Hematopoietic multipotent progenitor cell treated with erythropoietin and hydrocortisone succinate and interleukin-3 and kit ligand, for 6 days (in vitro differentiated cells): ENCODE measurements at places on chromosomes 6 and 20.

- no peak for DNase-seq
These were observed 25.1 kb downstream of the JAG1 start for GRCh38 chr20:10648651-10649050.

- DNase-seq: no peak
These were observed 590.6 kb upstream of the PTCHD4 start for GRCh38 chr6:48701572-48701971.

- peak; percentile 75 for DNase-seq
These were observed 16.1 kb upstream of the ZNF292 start for GRCh38 chr6:87139236-87139635.

- DNase-seq: peak; percentile 81
These were observed 18.3 kb upstream of the NHSL1 start for GRCh38 chr6:138517635-138518034.

- no peak for DNase-seq
These were observed 3.3 kb downstream of the CEBPB start for GRCh38 chr20:50193836-50194421.

- DNase-seq: peak; percentile 30
These were observed at the start of gene LAMA4 for GRCh38 chr6:112253841-112254816. Gene LAMA4, minus strand, starts transcription at chr6:112254567. Its CDS starts 417 bp downstream, at chr6:112254150.

- DNase-seq: no peak
These were observed 205.3 kb upstream of the ASCC3 start for GRCh38 chr6:101086473-101086872.

DNA sequence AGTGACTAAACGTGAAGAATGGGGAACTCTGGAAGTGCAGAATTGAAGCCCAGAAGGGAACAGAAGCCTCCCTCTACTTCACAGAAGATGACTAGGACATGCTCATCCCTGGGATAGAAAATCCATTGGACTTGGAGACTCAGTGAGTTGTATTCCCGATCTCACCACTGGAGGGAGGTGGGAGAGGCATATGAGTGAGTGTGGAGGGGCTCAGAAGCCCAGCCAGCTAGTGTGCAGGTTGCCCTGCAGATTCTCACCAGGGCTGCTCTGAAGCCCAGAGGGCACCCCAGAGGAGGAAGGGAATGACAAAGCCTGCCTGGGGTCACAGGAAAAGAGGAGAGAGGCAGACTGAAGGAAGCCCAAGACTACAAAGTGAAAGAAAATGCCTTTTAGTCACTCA lies 42.1 kb upstream of the HLA-E start:
- no peak for DNase-seq

GRCh38 chr6:157652601-157653363 lies 170.3 kb upstream of the SNX9 start:
- DNase-seq: no peak

GRCh38 chr6:143294265-143294860 lies 156.1 kb downstream of the ADAT2 start:
- DNase-seq: no peak

- no peak for DNase-seq
These were observed 164.8 kb downstream of the SYNE1 start for GRCh38 chr6:152472325-152472724.

DNA sequence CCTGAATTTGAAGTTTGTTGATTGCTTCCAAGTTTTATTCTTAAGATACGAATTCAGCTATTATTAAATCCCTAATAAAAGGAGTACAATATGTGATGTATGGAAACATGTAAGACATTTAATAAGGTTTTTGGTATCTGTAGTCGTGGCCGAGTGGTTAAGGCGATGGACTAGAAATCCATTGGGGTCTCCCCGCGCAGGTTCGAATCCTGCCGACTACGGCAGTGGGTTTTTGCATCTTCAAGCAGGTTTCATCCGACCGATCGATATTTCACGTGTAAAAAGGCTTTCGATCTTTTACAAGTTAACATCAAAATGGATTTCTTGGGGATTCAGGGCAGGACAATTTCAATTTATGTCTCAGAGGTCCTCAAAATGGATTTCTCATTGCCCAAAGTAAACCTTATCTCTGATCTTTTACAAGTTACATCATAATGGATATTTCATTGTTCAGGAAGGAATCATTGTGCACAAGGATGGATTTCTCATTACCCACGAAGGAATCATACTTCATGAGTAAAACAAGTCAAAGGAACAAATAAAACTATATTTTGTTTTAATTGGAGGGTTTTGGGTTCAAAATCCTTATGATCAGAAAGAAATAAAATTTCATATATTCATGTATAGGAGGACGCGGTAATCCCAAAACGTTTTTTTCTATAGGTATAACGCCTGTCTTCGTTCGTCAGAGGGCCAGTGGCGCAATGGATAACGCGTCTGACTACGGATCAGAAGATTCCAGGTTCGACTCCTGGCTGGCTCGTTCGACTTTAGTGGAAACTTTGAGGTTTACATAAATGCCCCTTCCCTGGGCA lies 37.3 kb upstream of the BTN3A2 start:
- DNase-seq: peak; percentile 88

- DNase-seq: no peak
These were observed 104.8 kb downstream of the MYO6 start for GRCh38 chr6:75853806-75854205.

DNA sequence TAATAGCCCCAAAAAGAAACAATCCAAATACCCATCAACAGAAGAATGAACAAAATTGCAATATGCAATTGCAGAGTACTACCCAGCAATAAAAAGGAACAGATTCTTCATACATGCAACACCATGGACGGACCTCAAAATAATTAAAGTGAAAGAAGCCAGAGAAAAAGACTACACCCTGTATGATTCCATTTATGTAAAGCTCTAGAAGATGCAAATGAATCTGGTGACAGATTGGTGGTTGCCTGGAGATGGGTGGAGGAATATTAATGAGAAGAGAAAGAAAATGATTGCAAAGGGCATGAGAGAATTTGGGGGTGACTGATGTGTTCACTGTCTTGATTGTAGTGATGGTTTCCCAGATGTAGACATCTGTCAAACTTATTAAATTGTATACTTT lies 51.8 kb downstream of the HECA start:
- no peak for DNase-seq

DNA sequence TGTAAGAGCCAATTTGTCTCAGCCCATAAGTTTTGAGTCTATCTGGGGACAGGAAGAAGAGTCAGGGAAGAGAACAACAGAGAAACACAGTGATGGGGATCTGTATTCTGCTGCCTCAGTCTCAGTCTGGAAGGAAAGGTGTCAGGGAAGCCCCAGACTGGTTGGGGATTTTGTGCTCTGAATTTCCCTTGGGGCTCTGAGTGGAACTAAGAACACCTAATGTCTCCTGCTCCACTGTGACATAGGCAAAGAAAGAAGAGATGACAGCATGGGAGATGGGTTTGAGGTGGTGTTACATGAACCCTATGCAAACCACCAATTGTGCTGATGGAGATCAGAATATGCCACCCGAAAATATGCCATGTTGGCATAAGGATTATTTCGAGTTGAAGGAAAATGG lies 139.5 kb upstream of the MYLIP start:
- DNase-seq: no peak

DNA sequence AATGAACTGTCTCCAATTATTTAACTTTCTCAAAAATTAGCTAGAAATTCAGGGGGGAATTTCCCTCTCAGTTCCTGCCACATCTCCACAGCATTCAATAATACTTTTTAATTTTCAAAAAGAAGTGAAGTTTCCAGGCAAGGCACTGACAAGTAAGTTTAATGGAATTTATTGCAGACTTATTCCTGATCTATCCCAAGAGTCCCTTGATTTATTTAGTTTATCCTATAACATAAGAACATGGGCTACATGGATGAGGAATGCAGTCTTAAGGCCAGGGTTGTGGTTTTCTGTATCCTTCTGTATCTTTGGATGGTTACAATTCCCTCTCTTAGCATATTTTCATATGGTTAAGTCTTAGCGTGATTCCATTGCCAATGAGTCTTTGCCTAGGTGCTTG lies 126.5 kb downstream of the TSHZ2 start:
- no peak for DNase-seq

GRCh38 chr6:113449051-113449450 lies 408.1 kb upstream of the MARCKS start:
- DNase-seq: no peak

DNA sequence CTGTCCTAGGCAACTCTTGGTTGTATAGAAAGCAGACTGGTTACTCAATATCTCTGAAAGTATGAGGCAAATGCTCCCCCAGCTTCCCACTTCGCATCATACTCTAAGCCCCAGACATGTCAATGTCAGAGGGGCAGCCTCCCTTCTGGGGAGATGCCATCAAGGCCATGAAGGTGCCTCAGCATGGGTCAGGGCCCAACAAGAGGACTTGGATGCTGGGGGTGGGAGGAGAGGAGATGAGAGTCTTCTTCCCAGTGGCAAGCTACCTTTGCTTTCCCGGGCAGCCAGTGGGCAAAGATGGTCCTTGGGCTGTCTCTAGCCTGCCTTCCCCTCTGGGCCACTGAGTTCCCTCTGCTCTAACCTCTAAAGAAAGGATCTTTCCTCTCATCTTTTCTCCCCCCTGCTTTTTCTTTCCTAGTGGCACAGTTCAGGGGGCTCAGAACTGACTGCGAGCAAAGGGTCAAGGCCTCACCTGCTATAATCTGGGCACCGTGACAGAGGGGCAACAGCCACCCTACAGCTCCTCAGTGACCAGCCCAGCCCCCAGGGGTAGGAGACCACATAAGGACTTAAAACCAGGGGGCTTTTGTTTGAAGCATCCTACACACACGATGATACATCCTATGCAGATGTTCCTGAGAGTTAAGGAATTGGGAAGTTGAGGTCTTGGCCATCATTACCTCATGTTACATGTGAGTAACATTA lies 26.2 kb downstream of the MOCS1 start:
- no peak for DNase-seq

GRCh38 chr20:1317545-1318255 lies 11.2 kb downstream of the SDCBP2 start:
- DNase-seq: no peak

GRCh38 chr6:155154158-155154830 lies 109.5 kb upstream of the CLDN20 start:
- DNase-seq: peak; percentile 42

DNA sequence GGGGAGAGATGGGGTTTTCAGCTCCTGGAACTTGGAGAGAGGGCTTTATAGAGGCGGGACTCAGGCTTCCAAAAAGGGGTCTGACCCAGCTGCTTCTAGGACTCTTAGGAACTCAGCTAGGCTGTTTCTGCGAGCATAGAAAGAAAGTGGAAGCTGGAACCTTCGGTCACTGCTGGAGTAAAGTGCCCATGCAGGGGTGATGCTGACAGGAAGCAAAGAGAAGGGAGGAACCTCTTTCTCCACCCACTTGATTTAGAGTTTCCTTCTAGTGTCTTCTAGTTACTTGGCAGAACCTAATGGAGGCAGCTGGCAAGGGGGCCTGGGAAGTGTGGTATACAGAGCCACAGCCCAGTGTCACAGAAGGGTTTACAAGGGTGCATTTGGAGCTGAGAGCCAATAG lies 283.6 kb downstream of the QKI start:
- DNase-seq: no peak

DNA sequence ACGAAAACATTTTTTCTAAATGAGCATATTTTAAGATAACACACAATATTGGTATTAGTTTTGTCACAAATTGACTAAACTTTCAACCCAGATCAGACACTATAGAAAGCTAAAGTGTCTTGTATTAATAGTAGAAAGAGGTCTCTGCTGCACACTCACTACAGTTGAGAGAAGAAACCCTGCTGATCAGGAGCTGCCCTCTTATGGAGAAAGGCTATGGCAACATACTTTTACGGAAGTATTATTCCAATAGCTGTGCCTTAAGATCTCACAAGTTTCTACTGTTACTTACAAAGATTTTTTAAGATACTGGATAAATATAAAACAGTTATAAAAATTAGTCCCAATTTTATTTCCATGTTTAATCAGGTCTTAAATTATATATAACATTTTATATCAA lies 155.7 kb downstream of the RIMS1 start:
- no peak for DNase-seq

- DNase-seq: no peak
These were observed 29.6 kb upstream of the VEGFA start for GRCh38 chr6:43740321-43740960.

- DNase-seq: peak; percentile 71
These were observed 205.7 kb downstream of the DOK5 start for GRCh38 chr20:54680872-54681619.

- no peak for DNase-seq
These were observed 152.4 kb downstream of the BMP2 start for GRCh38 chr20:6919792-6920468.

DNA sequence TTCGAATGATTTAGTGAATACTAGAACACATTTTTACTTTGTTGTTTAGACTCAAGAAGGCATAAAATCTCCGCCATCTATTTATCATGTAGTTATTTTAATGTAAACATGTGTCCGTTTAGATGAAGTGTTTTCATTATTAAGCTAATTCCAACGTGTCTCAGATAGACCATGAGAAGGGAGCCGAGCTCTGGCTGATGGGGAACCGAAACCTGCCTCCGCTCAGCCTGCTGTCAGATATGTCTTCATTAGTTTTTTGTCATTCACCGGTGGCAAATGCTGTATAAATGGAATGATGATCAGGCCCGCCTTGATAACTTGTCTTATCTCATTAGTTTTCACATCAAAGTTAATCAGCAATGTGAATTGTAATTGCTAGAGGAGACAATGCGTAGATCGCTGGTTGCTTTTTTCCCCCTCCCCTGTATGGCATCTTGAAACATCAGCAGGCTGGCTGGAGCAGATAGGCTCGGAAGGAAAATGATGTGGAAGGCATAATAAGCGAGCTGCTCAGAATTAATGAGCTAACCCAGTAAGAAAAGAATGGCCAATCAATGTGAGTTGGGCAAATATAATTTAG lies 136.4 kb downstream of the LINC00237 start:
- DNase-seq: no peak

- DNase-seq: peak; percentile 57
These were observed 16.9 kb downstream of the TDRD6 start for GRCh38 chr6:46704562-46704961.
